ENCODE measurements at places on chromosomes 3 and 15.

DNA sequence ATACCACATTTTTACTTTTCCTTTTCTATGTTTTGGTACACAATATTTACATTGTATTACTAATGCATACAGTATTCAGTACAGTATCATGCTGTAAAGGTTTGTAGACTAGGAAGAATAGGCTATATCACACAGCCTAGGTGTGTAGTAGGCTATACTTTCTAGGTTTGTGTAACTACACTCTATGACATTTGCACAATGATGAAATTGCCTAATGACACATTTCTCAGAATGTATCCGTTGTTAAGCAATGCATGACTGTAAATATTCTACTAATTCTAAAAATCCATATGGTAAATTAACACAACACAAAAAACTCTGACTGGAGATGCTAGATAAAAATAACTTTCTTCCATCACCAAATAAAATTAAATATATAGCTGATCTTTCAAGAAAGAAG lies 16.2 kb downstream of the NEDD4 start:
- no peak for DNase-seq

DNA sequence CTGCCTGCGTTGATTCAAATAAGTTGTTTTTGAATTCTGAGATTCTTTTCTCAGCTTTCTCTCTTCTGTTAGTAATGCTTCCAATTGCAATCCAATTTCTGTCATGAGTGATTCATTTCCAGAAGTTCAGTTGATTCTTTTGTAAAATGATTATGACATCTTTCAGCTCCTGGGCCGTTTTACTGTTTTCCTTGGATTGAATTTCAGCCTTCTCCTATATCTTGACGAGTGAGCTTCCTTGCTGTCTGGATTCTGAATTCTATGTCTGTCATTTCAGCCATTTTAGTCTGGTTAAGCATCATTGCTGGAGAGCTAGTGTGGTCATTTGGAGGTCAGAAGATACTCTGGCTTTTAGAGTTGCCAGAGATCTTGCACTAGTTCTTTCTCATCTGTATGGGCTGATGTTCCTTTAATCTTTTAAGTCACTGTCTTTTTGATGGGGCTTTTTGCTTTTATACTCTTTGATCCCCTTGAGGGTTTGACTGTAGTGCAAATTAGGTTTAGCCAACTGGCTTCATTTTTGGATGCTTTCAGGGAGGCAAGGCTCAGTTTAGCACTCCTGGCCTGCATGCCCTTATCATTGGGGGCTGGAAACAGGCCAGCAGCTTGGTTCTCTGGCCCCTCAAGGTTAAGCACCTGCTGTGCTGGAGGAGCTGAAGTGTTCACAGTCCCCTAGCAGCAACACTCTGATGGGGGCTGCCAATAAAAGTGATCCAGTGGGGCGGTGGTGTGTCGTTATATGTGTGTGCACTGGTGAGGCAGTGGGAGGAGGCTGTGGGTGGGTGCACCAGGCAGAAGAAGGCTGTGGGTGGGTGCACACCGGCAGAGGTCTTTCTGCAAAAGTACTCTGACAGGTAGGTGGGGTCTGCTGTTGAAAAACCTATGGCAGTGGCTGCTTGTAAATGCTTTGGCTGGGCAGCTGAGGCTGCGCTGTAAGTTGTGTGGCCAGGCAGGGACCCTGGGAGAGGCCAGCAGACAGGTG lies 51.2 kb downstream of the MCTP2 start:
- DNase-seq: no peak

DNA sequence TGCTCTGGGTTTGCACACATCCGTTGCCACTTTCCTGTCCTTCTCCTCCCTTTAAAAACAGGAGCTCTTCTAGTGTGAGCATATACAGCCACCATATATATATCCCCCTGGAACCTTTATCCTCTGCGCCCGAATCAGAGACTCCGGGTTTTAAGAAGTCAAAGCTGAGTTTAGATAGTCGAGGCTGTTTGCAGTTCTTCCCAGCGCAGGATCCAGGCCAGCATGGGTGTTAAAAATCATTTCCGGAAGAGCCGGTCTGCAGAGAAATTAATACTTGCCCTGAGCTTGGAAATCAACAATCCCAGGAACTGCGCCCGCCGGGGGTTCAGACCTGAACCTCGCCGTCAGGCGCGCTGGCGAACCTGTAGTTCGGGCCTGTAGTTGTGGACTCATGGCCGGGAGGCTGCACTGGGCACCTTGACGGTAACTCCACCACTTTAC lies 2.3 kb downstream of the SHOX2 start:
- DNase-seq: no peak

- DNase-seq: no peak
Observed at GRCh38 chr3:191649626-191650025, 188.7 kb downstream of the PYDC2 start.

DNA sequence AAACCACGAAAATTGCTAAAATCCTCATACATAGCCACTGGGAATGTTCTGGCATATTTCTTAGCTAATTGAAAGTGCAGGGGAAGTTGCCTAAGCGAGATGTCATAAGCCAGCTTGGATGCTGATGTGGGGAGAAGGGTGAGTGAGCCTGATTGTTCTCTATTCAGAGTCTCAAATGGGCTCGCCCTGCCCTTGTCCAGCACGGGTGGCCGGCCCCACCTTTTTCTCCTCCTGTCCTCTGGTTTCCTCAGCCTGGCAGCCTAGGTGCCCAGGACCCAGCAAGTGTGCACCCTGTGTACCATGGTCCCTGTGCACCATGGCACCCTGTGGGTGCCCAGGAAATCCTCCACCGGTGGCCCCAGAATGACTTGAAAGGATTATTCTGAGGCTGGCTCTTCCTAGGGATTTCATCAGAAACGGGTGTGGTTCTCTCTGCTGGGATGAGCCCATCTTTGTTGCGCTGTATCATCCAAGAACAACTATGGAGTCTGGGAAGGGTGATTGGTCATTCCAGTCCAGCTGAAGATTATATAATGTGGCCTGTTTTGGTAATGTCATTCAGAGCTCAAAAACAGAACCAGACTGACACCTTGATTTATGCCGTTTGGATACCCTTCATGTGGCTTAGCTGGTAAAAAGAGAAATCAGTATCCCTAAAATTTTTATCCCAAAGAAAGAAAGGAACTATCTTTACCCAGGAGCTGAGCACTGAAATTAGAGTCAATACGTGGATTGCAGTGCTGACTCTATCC lies 150.8 kb upstream of the BHLHE40 start:
- DNase-seq: no peak

GRCh38 chr15:69557020-69557706 lies 104.5 kb downstream of the RPLP1 start:
- DNase-seq: no peak

DNA sequence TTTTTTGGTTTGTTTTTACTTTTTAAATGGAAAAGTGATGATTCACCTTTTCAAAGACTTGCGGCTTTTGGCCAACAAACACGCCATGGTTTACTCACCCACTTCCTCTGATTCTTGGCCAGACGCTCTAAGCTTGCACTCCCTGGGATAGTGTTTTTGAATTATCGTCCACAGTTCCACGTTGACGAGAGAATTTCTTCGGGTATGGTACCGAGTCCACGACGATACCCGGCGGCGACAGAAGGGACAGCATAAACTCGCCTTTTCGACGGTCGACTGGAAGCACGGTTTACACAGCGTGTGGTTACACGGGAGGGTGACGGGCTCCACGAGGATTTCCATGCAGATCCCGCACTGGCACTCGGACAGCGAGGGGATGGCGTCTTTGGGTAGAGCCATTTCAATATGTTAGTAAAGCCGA lies 783 bp downstream of the RNF168 start:
- DNase-seq: no peak

- DNase-seq: no peak
Observed at GRCh38 chr3:118011910-118012309, 1022.7 kb downstream of the IGSF11 start.

DNA sequence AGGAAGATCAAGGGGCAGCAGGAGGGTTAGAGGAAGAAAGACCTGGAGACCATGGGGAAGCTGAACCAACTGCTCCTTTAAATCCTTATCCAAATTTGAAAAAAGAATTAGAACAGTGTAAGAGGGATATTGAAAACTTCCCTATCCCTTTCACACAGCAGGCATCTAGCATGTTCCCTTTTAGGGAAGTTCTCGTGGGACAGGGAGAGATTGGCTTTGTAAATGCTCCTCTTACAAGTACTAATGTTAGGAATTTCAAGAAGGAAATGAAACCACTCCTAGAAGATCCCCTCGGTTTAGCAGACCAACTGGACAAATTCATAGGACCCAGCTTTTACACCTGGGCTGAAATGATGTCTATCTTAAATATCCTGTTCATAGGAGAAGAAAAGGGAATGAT lies 41.5 kb downstream of the PPCDC start:
- no peak for DNase-seq

GRCh38 chr3:8625991-8626390 lies 18.6 kb downstream of the SSUH2 start:
- no peak for DNase-seq

GRCh38 chr15:92970656-92971055 lies 70.5 kb downstream of the CHD2 start:
- DNase-seq: no peak

GRCh38 chr3:24199775-24200247 lies 254.7 kb downstream of the NR1D2 start:
- DNase-seq: no peak

DNA sequence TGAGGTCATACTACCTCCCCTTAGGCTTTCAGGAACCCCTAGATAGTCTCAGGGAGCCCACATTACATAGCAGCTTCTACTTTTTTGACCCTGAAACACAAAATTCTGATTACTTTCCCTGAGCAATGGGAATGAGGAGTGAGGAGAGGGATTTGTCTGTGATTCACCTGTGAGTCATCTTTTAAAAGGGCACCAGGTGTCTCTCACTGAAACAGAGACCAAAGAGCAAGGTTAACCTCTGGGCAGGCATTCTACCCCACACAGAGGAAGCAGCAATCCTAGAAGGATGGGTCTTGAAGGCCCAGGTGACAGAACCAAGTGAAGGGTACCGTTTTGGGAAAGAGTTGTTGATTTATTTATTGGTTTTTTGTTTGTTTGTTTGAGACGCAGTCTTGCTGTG lies 31.1 kb upstream of the UBE2E2 start:
- no peak for DNase-seq

GRCh38 chr3:129315998-129316247 lies 37.3 kb downstream of the HMCES start:
- no peak for DNase-seq

- no peak for DNase-seq
Observed at GRCh38 chr3:14967285-14967684, 19.9 kb downstream of the NR2C2 start.

GRCh38 chr3:193563426-193563825 lies 8.7 kb upstream of the ATP13A4 start:
- DNase-seq: no peak

- DNase-seq: no peak
Observed at GRCh38 chr15:81190922-81191507, 5.7 kb upstream of the IL16 start.

GRCh38 chr3:33322412-33322811 lies 45.2 kb downstream of the FBXL2 start:
- no peak for DNase-seq

DNA sequence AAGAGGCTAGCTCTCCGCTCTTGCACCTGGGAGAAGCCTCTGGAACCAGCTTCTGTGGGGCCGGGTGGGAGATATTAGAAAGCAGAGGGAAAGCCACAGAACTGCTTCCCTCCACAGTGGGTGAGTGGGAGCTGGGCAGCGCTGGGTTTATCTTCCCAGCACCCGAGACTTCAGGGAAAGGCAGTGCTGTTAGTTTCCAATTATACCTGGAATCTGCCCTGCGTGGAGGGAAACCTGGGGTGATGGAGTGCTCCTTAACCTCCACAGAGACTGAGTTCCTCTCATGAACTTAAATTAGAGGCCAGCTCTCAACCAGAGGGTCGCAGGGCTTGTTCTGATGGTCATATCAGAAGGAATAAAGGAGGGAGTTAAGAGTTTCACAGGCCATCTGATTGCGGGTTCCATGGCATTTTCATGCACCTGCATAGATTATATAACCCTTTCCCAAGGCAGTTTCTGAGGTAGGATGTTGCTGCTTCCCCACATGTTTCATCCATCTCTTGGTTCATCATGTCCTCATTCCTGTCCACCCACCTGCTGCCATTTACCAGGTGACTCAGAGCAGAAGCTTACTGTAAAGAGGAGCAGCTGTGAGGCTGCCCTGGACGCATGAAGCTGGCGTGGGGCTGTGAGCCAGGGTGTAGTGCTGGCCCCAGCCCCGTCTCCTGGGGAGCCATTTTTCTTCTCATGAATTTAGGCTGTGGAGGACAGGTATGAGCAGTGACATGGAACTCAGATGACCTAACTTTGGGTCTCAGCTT lies 42.5 kb downstream of the CA12 start:
- DNase-seq: no peak

GRCh38 chr15:37072181-37072580 lies 28.2 kb downstream of the MEIS2 start:
- no peak for DNase-seq

- DNase-seq: no peak
Observed at GRCh38 chr15:78415284-78415683, 22.7 kb upstream of the IREB2 start.

DNA sequence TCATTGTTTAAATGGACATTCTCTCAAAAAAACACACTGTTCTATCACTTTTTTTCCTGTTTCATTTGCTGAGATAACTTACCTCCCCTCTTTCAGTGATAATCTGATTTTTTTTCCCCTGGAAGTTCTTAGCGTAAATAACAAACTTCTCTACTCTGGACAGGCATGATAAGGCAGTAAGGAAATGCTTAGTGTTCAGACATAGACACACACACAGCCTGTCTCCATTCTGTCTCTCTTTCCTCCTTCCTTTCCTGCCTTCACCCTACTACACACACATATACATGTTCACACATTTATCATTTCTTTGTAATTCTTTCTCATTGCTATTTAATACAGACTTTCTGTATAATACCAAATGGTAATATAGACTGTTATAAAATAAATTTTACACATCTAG lies 470.8 kb upstream of the ROBO1 start:
- no peak for DNase-seq

- DNase-seq: no peak
Observed at GRCh38 chr3:1987980-1988379, 110.7 kb upstream of the CNTN4 start.

GRCh38 chr3:14821151-14821550 lies 2.4 kb downstream of the FGD5 start:
- no peak for DNase-seq

DNA sequence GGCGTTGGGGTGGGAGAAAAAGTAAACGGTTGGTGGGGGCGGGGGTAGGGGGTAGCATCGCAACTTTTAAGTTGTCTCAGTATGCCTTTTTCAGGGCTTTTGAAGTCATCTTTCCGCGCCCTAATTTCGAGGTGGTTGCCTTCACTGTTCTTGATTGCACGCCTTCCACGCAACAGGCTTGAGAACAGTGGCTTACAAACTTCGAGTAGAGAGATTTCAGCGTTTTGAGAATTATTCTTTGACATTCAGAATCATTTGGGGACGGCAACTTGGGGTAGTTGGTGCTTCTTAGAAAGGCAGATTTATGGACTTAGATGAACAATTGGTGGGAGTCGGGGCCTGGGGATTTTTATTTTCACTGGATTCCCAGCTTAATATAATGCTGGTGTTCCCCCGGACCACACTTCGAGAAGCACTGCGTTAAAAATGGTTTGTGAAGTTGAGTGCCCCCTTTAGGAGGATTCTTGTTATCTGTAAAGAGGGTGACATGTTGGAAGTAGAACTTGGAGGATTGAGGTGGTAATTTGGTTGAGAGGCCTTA lies 880 bp downstream of the PPP4R2 start:
- DNase-seq: peak; percentile 13

GRCh38 chr15:86611417-86612040 lies 531.9 kb downstream of the AGBL1 start:
- DNase-seq: no peak

Measured in stimulated activated CD8-positive, alpha-beta memory T cell treated with anti-CD3 and anti-CD28 coated beads, Interleukin-4, amount 100 ng/mL, for 4 hours (primary cell).